ENCODE measurements at places on chromosomes 16 and 17. TPM values are rescaled to one million over a fixed set of nuclear protein-coding genes. Genes with fewer than 3 reads are reported as not detected.

DNAH3 gene
- polyA plus RNA-seq, result 0.16 TPM

HLF gene
- 4.2 TPM for polyA plus RNA-seq

DNA sequence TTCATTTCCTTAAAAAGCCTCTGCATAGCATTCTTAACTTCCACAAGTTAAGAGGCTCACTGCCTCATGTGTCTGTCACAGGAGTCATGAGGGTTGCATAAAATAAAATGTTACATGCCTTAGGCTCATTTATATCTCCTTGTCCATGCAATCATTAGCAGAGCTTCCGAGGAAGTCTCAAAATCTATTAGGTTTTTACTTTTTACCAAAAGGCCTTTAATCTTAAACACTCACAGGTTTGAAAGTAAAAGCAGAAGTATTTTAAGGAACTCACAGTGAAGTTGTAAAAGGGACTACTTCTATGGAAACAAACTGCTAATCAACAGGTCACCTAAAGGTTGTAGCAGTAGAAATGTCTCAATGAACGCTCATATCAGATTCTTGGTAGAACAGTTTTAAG is 5.2 kb upstream of the ATP6V0A1 start:
- DNase-seq, result no peak

DNA sequence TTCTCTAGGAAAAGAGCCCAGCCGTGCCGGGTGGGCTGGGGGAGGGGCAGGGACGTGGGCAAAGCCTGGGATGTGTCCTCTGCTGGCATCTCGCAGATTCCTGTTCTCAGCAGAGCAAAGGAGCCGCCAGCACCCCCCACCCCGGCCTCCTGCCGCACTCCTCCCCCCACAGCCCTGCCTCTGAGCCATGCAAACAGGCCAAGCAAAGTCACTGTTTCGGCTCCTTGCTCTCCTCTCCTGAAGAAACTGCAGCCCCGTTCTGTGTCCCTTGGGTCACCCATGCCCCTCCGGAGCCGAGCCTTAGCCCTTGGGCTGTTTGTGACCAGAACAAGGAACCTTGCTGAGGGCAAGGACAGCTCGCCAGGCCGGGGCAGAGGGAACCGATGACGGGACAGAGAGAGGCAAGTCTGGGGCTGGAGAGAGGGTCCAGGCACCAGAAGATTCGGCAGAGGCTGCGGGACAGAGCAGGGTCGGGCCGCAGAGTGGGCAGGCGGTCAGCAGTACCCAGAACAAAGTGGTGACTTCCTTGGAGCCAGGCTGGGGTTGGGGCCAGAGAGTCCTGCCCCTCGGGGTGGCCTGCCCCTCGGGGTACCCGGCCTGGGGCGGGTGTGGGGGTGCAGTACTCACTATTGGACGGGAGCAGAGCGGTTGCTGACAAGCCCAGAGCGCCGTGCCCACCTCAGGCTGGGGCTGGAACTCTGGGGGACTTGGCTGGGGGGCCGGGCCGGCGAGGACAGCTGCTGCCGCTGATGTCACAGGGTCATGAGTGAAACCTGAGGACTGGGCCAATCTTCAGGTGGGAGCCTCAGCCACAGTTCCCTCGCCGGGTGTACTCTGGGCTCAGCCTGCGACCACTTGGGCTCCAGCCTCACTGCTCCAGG is 9.2 kb upstream of the PRR29 start:
- DNase-seq, result no peak

GRCh38 chr16:89507214-89507833 is 879 bp upstream of the SPG7 start:
- DNase-seq, result no peak

DNA sequence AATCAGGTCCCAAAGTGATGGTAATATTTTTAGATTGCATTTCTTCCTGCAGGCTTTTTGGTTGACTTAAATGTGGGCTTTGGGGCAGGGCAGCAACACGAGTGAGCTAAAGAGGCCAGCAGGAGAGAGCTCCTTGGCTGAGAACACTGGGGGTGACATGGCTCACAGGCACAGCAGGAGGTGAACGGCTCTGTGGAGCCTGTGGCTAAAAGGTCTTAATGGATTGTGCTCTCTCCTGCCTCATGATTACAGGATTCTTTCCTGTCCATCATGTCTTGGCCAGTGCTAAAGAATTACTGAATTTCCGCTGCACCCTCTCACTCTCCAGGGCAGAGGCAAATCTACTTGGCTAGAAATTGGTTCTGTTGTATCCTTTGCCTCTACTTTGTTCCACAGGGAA is 366.6 kb downstream of the HS3ST4 start:
- DNase-seq, result no peak

Data from left renal cortex interstitium (tissue), 4 donors.